ENCODE measurements at places on chromosomes 16 and 17. TPM values are rescaled to one million over a fixed set of nuclear protein-coding genes. Genes with fewer than 3 reads are reported as not detected.

GRCh38 chr17:29252101-29252791 is 5.6 kb downstream of the CRYBA1 start:
- no peaks in the 10 kb centered on the region for H3K36me3 ChIP-seq
- peak overlapping the region; percentile 25 for H3K27ac ChIP-seq
- DNase-seq: peak; percentile 50
- no peak overlapping the region for H3K4me3 ChIP-seq

DNA sequence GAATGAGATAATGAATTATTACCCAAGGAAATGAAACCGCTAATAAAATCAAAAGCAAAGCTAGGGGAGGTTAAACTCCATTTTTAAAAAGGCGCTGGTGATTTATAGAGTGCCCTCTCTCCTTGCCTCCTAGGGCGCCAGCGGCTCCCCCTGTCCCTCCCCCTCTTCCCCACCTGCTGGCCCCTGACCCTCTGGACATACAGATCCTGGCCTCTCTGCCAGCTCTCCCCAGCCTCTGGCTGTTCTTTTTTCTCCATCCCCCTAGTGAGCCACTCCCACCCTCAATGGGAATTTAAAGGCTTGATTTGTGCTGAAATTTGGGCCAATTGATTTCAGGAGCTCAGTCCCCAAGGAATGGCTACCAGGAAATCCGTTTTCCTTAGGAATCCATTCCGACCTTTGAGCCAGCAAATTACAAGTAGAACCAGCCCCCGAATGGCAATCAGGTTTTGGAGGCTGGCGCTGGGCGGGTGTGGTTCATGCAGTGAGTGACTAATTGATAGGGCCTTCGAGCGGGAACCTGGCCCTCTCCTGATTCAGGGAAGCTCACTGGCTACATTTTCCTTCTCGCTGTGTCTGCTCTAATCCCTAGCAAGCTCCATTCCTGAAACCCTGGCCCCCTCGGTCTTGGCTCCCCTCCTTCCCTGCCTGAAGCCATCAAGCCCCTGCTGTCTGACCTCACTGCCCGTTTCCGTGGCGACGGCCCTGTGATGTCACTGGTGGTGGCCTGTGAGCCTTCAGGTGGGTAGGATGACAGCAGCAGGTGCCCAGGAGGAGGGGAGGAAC is 141.9 kb upstream of the SDK2 start:
- H3K27ac ChIP-seq: no peak overlapping the region
- H3K36me3 ChIP-seq: no peaks in the 10 kb centered on the region
- H3K4me1 ChIP-seq: no peaks in the 10 kb centered on the region
- H3K27me3 ChIP-seq: no peaks in the 10 kb centered on the region
- DNase-seq: no peak

DNA sequence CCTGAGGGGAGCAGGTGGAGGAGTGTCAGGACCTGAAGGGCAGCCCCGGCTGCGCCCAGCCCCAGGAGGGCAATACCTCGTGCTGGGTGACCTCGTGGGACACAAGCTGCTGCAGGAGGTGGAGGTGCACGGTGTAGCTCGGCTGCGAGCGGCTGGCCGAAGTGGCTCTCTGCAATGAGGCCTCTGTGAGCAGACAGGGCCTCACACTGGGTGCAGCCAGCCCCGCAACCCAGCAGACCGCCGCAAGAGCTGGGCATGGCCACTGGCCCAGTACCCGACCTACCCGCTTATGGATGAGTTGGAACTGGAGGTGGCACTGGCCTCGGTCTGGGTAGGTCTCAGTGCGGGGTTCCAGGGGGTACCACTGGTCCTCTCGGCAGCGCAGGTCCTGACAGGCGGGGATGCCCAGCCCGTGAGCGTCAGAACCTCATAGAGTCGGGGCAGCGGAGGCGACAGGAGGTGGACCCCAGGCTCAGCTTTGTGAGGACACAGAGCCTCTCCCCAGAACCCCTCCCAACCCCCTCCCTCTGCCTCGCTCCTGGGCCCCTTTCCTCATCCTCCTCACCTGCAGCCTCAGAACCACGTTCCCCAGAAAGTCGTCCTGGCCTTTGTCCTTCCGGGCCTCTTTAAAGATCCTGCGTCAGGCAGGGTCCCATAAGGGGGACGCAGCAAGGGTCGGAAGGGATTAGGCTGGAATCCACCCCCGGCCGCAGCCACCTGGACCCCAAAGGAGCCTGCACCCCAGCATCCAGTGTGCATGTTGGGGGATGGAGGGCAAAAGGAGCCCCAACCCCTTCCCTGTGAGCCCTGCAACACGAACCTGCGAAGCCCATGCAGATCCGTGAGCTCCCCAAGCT is 4.0 kb downstream of the UNC13D start:
- peaks cover 4% of the 10 kb centered on the region for H3K4me1 ChIP-seq
- no peaks in the 10 kb centered on the region for H3K36me3 ChIP-seq
- no peak overlapping the region for H3K27ac ChIP-seq

DNA sequence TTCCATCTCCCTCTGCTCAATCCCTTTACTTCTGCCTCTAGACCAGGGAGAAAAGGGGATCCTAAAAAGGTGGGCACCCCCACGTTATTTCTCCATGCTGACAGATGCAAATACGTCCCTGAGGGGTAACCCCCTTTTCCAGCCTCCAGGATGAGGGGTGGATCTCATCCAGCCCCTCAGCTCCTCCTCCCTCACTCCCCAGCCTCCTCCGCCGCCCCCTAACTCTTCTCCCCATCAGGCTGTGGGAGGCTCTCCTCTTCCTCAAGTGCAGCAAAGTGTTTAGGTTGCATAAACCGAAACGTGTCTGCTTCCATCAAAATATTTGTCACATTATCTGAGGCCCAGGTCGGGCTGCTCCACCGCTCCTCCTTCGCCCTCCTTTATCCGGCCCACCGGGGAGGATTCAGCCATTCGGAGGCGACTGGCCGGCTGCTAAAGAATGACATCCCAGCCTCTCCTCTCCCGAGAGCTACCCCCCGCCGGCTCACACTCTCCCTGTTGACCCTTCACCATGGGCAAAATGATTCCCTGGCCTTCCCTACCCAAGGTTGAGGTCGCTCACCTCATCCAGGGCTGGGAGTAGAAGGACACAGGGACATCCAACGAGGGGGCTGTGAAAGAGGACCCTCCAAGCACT is 1.2 kb upstream of the C1QL1 start:
- H3K27me3 ChIP-seq: peaks cover 43% of the 10 kb centered on the region
- DNase-seq: no peak
- H3K27ac ChIP-seq: no peak overlapping the region
- H3K4me3 ChIP-seq: no peak overlapping the region
- H3K4me1 ChIP-seq: peaks cover 11% of the 10 kb centered on the region
- H3K36me3 ChIP-seq: no peaks in the 10 kb centered on the region

DNA sequence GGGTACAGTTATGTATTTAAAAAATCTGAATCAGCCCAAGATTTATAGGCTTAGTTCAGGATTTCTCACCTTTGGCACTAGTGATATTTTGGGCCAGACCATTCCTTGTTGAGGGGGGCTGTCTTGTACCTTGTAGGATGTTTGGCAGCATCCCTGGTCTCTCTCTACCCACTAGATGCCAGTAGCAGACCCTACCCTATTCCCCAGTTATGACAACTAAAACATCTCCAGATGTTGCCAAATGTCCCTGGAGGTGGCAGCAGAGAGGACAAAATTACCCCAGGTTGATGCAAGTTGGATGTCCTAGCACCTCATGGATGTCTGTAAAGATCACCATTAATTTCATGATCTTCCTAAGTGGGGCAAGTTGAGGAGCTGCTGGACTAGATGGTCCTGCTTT is 45.8 kb downstream of the SYT17 start:
- no peak overlapping the region for H3K27ac ChIP-seq
- no peaks in the 10 kb centered on the region for H3K36me3 ChIP-seq
- H3K27me3 ChIP-seq: peaks cover 3% of the 10 kb centered on the region
- H3K4me1 ChIP-seq: peaks cover 8% of the 10 kb centered on the region

GRCh38 chr17:14882131-14882530 is 383.0 kb downstream of the PMP22 start:
- H3K27ac ChIP-seq: no peak overlapping the region
- no peak overlapping the region for H3K4me3 ChIP-seq
- peak; percentile 62 for DNase-seq
- no peaks in the 10 kb centered on the region for H3K27me3 ChIP-seq
- H3K36me3 ChIP-seq: no peaks in the 10 kb centered on the region
- H3K4me1 ChIP-seq: no peaks in the 10 kb centered on the region

- DNase-seq: no peak
- H3K36me3 ChIP-seq: no peaks in the 10 kb centered on the region
- no peaks in the 10 kb centered on the region for H3K27me3 ChIP-seq
- H3K4me3 ChIP-seq: no peak overlapping the region
- H3K4me1 ChIP-seq: no peaks in the 10 kb centered on the region
These were observed 248.9 kb downstream of the SHISA9 start for GRCh38 chr16:13150181-13150885.

- peak; percentile 83 for DNase-seq
- H3K4me1 ChIP-seq: peaks cover 12% of the 10 kb centered on the region
- no peaks in the 10 kb centered on the region for H3K36me3 ChIP-seq
- no peaks in the 10 kb centered on the region for H3K27me3 ChIP-seq
- H3K4me3 ChIP-seq: peak within 1 kb of the TSS; percentile 85
These were observed at the start of gene PHAF1 for GRCh38 chr16:67109407-67110135. Gene PHAF1, plus strand, starts transcription at chr16:67109941. Its CDS starts 235 bp downstream, at chr16:67110176.

DNA sequence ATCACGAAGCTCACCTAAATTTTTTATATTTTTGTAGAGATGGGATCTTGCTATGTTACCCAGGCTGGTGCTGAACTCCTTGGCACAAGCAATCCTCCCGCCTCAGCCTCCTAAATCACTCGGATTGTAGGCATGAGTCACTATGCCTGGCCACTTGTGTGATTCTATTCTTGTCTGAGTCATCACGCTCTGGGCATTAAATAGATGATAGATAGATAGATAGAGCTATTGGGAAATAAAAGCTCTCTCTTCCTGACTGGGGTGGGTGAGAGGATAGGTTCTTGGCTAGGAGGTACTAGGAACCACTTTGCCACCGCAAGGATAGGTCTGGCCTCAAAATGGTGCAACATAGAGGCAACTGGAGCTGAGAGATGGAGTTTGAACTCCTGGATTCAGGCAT is 21.4 kb upstream of the CACNG3 start:
- H3K4me1 ChIP-seq: no peaks in the 10 kb centered on the region
- H3K27me3 ChIP-seq: no peaks in the 10 kb centered on the region

GRCh38 chr17:34368196-34368945 is 5.3 kb upstream of the CCL1 start:
- no peaks in the 10 kb centered on the region for H3K4me1 ChIP-seq
- DNase-seq: no peak
- peaks cover 22% of the 10 kb centered on the region for H3K27me3 ChIP-seq
- H3K4me3 ChIP-seq: no peak overlapping the region
- H3K36me3 ChIP-seq: no peaks in the 10 kb centered on the region
- no peak overlapping the region for H3K27ac ChIP-seq

GRCh38 chr16:78163772-78164670 is 64.6 kb downstream of the WWOX start:
- no peak overlapping the region for H3K27ac ChIP-seq
- no peaks in the 10 kb centered on the region for H3K27me3 ChIP-seq
- H3K4me3 ChIP-seq: no peak overlapping the region
- no peaks in the 10 kb centered on the region for H3K36me3 ChIP-seq
- no peak for DNase-seq
- H3K4me1 ChIP-seq: no peaks in the 10 kb centered on the region

DNA sequence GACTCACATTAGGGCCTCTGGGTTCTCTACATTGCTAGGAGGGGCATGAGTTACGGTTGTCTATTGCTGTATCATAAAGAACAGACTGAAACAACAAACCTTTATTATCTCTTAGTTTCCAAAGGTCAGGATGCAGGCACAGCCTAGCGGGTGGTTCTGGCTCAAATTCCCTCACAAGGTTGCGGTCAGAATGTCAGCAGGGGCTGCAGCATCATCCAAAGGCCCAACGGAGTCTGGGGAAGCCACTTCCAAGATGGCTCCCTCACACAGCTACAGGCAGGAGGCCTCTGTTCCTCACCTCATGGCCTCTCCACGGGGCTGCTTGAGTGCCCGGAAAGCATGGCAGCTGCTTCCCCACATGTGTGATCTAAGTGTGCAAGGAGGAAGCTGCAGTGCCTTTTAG is 29.6 kb upstream of the ZFPM1 start:
- no peaks in the 10 kb centered on the region for H3K27me3 ChIP-seq
- DNase-seq: no peak
- H3K36me3 ChIP-seq: peaks cover 57% of the 10 kb centered on the region
- no peak overlapping the region for H3K4me3 ChIP-seq
- H3K27ac ChIP-seq: no peak overlapping the region
- H3K4me1 ChIP-seq: no peaks in the 10 kb centered on the region

DNA sequence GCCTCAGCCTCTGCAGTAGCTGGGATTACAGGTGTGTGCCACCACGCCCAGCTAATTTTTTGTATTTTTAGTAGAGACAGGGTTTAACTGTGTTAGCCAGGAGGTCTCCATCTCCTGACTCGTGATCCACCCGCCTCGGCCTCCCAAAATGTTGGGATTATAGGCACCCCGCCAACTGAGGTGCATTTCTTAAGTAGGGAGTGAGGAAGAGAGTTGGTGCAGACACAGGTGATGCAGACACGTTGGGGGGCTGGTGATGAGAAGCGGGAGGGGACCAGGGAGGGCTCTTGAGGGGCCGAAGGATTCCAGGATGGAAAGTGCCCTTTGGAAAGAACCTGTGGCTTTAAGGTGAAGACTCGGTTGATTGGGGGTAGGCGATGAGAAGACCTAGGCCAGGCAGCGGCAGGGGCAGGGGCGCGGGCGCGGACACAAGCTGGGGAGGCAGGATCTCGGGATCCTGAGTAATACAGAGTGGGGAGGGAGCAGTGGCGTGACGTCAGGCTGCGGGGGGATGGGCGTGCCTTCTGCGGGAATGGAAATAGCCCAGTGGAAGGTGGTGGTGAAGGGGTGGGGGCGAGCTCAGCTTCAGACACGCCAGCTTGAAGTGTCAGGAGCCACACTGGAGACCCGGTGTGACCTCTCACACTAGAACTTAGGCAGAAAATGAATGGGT is 2.5 kb upstream of the ATP6V0C start:
- H3K4me1 ChIP-seq: peaks cover 12% of the 10 kb centered on the region
- no peaks in the 10 kb centered on the region for H3K27me3 ChIP-seq
- H3K4me3 ChIP-seq: no peak overlapping the region
- H3K36me3 ChIP-seq: no peaks in the 10 kb centered on the region
- H3K27ac ChIP-seq: no peak overlapping the region

DNA sequence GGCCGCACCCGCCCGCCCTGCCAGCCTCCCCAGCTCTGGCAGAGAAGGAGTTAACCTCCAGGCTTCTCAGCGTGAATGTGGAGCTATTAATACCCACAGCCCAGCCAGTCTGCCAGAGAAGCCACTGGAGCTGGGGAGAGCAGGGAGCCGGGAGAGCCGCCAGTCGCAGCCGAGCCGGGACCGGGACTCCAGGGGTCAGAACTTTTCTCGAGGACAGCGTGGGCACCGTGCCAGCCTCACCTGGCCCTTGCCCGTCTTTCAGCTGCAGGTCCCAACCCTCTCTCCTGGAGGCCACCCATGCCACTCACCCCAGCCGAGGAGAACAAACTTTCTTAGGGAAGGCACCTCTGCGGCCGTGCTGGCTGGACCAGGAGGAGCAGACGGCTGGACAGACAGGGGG is 33.8 kb upstream of the SBK1 start:
- no peaks in the 10 kb centered on the region for H3K36me3 ChIP-seq

DNA sequence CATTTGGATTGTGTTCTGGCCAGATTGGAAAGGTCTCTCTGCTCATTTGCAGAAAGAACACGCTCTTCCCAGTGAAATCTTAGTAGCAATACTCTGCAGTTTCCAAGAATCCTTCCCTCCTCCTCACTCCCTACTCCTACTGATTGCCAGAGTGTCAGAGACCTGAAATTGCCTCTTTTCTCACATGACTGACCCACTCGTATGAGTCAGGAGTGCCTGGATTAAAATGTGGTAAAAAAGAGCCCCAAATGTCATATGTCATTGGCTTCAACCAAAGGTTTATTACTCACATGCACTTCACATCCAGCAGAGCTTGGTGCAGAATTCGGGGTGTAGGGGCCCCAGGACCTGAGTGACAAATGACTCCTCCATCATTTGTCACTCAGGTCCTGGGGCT is 39.7 kb upstream of the IRX3 start:
- H3K4me3 ChIP-seq: no peak overlapping the region
- no peak for DNase-seq
- H3K4me1 ChIP-seq: no peaks in the 10 kb centered on the region
- H3K27me3 ChIP-seq: peaks cover 6% of the 10 kb centered on the region

Gene RGS11
- total RNA-seq: under 0.01 TPM

Gene ABCA9
- under 0.01 TPM for total RNA-seq
